ENCODE measurements at places on chromosomes 2 and 18.

GRCh38 chr18:54215069-54215468, 9.4 kb downstream of the MBD2 start:
- peak; percentile 19 for DNase-seq

- DNase-seq, result no peak
Observed at GRCh38 chr2:187569042-187569441, 14.8 kb upstream of the TFPI start.

- no peak for DNase-seq
Observed at GRCh38 chr2:40227210-40227609, 224.7 kb downstream of the SLC8A1 start.

DNA sequence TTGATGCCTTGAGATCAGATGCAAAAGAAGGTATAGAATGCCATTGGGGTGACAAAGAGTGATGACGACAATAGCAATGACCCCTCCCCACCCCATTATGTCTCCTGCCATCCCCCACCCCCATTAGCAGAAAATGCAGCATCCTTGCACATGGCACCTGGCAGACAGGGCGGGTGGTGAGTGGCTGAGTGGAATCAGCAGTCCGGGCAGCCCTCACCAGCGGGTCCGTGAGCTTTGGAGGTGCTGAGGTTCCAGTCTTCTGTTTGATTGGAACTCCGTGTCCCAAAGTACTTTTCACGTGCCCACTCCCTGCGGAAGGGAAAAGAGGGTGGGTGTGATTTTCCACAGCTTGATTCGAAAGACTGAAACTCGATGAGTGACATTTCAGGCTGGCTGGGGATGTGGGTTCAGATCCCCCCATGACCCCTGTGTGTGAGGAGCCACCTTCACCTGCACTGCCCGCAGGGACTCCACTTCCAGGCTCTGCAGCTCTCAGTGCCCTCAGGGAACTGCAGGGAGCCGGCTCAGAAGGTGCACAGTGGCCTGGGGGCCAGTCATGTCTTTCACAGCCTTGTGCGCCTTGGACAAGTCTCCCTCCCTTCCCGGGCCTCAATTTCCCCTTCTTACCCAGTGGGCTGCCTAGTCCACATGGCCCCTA, 130.9 kb downstream of the GLI2 start:
- DNase-seq, result no peak

DNA sequence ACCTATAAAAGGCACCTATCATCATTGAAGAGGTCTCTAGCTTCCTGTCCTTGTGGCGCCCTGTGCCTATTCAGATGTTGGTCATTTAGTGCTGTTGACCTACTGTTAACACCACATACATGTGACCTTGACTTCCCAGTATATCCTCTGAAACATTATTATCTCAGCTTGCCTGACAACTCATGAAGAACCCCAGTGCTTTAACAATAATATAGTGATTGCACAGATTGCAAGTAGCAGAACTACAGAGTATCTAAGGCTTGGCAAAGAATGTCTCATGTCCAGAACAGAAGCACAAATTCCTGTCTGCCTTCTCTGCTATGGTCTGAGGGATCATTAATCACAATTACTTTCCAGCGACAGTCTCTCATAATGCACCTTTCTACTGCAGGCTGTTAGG, 165.3 kb downstream of the LCLAT1 start:
- no peak for DNase-seq

DNA sequence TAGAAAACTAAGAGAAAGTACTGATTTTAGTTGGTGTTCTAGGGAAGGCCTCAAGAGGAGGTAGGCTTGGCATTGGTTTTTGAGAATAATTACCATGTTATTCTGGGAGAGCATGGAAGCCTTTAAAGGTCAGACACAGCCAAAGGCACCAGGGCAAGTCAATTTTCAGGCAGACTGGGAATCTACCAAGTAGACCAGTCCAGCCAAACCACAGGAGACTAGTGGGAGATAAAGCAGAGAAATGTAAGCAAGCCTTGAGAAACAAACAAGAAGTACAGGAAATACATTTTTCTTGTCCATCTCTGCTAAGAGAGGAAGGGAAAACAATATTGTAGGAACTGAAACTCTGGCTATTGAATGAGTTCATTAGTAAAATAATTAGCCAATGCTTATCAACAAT, 5.5 kb upstream of the CCDC68 start:
- no peak for DNase-seq

GRCh38 chr2:122132147-122132691, 376.8 kb downstream of the TSN start:
- DNase-seq, result no peak

- DNase-seq, result no peak
Observed at GRCh38 chr2:136324966-136325365, 207.0 kb upstream of the CXCR4 start.

DNA sequence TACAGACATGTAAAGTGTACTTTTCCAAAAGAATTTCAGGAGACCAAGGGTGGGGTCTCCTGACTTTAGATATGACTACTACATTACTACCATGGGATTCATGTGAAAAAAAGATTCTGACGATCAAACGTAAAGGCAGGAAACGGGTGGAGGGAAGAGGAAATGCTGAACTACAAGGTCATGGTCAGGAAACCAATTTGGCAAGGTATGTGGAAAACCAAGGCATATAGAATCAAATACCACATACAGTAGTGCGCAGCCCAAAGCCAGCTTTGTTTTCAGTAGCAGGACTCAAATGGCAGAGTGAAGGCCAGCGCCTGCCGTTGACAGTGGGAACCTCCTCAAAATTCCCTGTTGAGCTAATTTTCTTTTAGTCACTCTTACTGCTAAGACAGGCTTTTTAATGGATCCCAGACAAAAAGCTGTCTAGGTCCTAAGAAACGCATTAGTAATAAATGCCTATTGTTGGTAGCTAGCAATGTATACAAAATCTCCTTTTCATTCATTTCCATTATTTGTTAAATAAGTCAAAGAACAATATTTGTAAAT, 57.6 kb upstream of the SERTAD2 start:
- DNase-seq, result no peak
